ENCODE measurements at places on chromosomes 2 and 18. TPM values are rescaled to one million over a fixed set of nuclear protein-coding genes. Genes with fewer than 3 reads are reported as not detected.

The AOX1 gene
- 0.80 TPM for total RNA-seq

The MIB1 gene
- 62.8 TPM for total RNA-seq

The NYAP2 gene
- total RNA-seq, result not detected

The REG1B gene
- not detected for total RNA-seq

- peaks cover 34% of the 10 kb centered on the region for H3K4me1 ChIP-seq
- peaks cover 17% of the 10 kb centered on the region for H3K27me3 ChIP-seq
- peak; percentile 66 for DNase-seq
- peak overlapping the region; percentile 96 for H3K4me3 ChIP-seq
Measured at GRCh38 chr18:63320123-63320974, 780 bp upstream of the BCL2 start.

GRCh38 chr2:80462654-80463053, 158.1 kb upstream of the LRRTM1 start:
- no peak overlapping the region for H3K4me3 ChIP-seq
- DNase-seq, result no peak
- H3K36me3 ChIP-seq, result no peaks in the 10 kb centered on the region

DNA sequence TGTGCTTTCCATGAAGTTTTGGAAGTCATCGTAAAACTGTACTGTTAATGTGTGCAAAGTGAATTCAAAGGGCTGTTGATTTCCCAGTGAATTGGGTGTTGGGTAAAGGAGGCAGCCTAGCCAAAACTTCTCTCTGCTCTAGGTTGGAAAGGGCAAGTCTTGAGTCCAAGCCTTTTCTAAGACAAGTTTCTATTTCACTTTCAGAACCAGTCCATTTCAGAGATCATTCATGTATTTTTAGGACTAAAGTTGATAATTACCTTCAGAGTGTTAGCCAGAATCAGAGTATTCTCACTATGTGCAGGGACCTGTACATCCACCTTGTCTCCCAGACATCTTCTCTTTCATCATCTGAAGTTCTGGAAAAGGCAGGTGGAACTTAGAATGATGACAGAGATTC, 636.1 kb upstream of the KLHL29 start:
- H3K4me3 ChIP-seq, result no peak overlapping the region
- H3K4me1 ChIP-seq, result peaks cover 4% of the 10 kb centered on the region
- H3K27ac ChIP-seq, result no peak overlapping the region
- H3K36me3 ChIP-seq, result no peaks in the 10 kb centered on the region

DNA sequence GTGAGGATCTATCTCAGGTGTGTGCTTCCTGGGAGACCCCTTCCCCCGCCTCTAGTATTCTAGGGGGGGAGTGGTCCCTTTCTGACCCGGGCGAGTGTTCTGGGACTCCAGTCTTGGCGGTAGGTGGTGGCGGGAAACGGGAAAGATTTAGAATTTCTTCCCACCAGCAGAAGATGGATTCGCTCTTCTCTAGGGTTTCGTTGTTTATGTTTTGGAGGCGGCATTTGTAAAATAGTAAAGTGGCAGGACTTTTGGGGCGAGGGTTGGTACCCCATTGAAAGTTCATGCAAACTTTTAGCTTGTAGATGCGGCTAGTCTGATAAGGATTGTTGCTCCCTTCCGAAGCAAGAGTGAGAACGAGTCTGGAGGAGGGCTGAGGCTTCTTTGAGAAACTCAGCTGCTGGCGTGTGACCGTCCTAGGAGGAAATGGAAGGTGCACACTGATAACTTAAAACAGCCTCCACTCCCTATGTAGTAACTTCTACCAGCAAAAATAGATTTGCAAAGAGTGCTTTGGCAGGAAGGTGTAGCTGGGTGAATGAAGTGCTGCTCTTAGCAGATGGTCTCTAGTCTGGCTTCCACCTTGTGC, 412 bp downstream of the GPD2 start:
- peaks cover 8% of the 10 kb centered on the region for H3K27me3 ChIP-seq
- peaks cover 39% of the 10 kb centered on the region for H3K4me1 ChIP-seq
- DNase-seq, result peak; percentile 9
- no peaks in the 10 kb centered on the region for H3K36me3 ChIP-seq

- peak within 1 kb of the TSS; percentile 75 for H3K4me3 ChIP-seq
- no peak within 1 kb of the TSS for H3K27ac ChIP-seq
- H3K36me3 ChIP-seq, result no peaks in the 10 kb centered on the region
- peak; percentile 32 for DNase-seq
Measured at GRCh38 chr2:166494140-166494624, at the start of gene SCN7A. Gene SCN7A (minus strand): TSS chr2:166494249. CDS start chr2:166477696, 16,553 bp downstream.

DNA sequence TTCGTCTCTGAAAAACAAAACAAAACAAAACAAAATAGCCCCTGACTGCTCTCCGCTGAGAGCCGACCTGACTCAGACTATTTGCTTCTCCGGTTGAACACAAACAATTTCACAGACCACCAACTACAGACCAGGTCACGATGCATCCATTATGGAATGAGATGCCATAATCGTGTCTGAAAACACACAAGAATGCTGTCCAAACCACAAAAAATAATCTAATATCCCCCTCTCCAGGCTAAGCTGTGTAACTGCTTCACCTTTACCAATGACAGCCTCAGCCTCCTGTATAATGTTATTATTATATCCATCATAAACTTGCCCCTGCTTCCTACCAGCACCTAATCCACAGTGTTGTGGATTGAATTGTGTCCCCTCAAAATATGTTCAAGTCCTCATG, 114.7 kb downstream of the DNAH6 start:
- peak; percentile 12 for DNase-seq
- H3K4me3 ChIP-seq, result no peak overlapping the region
- peaks cover 29% of the 10 kb centered on the region for H3K4me1 ChIP-seq
- H3K36me3 ChIP-seq, result no peaks in the 10 kb centered on the region
- no peak overlapping the region for H3K27ac ChIP-seq
- H3K27me3 ChIP-seq, result no peaks in the 10 kb centered on the region

GRCh38 chr18:59308938-59309260, 9.6 kb downstream of the CPLX4 start:
- H3K36me3 ChIP-seq, result no peaks in the 10 kb centered on the region
- no peak for DNase-seq
- H3K4me1 ChIP-seq, result no peaks in the 10 kb centered on the region
- H3K27ac ChIP-seq, result no peak overlapping the region

DNA sequence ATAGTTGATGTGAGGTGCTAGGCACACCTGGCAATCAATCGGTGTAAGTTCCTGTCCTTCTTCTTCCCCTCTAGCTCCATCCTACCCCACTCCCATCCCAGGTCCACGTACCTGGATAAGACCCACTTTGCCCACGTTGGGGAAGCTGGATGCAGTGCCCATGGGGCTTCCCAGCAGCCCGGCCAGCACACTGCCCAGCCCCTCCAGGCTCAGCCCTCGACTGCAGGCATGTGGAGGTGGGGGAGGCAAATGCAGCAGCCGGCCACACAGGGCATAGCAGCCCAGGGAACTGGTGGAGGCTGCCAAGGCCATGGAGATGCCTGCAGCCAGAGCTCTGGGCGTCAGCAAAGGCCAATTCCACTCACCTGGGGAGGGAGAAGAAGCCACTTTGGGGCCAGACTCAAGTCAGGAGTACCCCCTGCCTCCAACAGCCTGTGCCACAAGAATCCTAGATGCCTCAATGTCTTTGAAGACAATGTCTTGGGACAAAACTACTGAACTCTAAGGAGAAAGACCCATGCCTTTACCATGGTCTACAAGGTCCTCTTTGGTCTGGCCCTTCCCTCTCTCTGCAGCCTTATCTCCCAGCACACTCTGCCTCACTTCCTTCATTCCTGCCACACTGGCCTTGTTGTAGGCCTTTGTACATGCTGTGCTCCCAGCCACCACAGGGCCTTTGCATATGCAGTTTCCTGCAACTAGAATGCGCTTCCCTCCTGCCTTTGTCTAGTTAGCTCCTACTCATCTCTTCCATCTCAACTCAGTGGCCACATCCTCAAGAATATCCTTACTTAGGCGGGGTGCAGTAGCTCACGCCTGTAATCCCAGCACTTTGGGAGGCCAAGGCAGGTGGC, 4.5 kb downstream of the SLC23A3 start:
- H3K27ac ChIP-seq, result no peak overlapping the region
- H3K27me3 ChIP-seq, result peaks cover 9% of the 10 kb centered on the region
- DNase-seq, result no peak
- peaks cover 8% of the 10 kb centered on the region for H3K4me1 ChIP-seq
- no peak overlapping the region for H3K4me3 ChIP-seq

GRCh38 chr2:100446696-100447095, 23.6 kb upstream of the NMS start:
- no peaks in the 10 kb centered on the region for H3K36me3 ChIP-seq
- no peak overlapping the region for H3K4me3 ChIP-seq
- no peak overlapping the region for H3K27ac ChIP-seq
- no peak for DNase-seq
- no peaks in the 10 kb centered on the region for H3K27me3 ChIP-seq

DNA sequence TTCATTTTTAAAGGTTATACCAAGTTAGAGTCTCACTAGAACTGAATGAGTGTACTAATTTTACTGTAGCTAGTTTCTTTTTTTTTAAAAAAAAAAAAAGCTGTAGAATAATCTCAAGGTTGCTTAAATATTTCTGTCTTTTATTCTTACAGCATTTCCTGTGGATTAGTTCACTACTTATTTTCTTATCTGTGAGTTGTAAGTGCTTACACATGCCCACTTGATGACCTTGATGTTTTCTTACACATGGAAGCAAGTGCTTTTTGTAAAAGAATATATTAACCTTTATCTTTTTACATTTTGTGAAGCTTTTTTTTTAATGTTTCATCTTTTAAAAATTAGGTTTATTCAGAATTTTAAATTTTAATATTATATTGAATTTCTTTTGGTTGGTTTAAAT, 57.8 kb downstream of the MSH2 start:
- peaks cover 3% of the 10 kb centered on the region for H3K27me3 ChIP-seq
